ENCODE measurements at places on chromosomes 2 and 18. TPM values are rescaled to one million over a fixed set of nuclear protein-coding genes. Genes with fewer than 3 reads are reported as not detected.

GRCh38 chr18:36149514-36150289 lies 20.0 kb downstream of the ELP2 start:
- no peaks in the 10 kb centered on the region for H3K27me3 ChIP-seq
- H3K36me3 ChIP-seq = peaks cover 71% of the 10 kb centered on the region
- DNase-seq = no peak
- no peak overlapping the region for H3K27ac ChIP-seq

RND3 gene
- polyA plus RNA-seq = 40.2 TPM

MAP4K4 gene
- 8.7 TPM for polyA plus RNA-seq

GRCh38 chr2:30300456-30301221 lies 69.3 kb downstream of the LBH start:
- DNase-seq = no peak
- no peak overlapping the region for H3K4me3 ChIP-seq
- H3K27ac ChIP-seq = peak overlapping the region; percentile 16
- H3K4me1 ChIP-seq = no peaks in the 10 kb centered on the region

- peak; percentile 76 for DNase-seq
- H3K27me3 ChIP-seq = no peaks in the 10 kb centered on the region
- H3K27ac ChIP-seq = peak overlapping the region; percentile 53
These were observed 67.6 kb upstream of the ZFP36L2 start for GRCh38 chr2:43293744-43294695.

DNA sequence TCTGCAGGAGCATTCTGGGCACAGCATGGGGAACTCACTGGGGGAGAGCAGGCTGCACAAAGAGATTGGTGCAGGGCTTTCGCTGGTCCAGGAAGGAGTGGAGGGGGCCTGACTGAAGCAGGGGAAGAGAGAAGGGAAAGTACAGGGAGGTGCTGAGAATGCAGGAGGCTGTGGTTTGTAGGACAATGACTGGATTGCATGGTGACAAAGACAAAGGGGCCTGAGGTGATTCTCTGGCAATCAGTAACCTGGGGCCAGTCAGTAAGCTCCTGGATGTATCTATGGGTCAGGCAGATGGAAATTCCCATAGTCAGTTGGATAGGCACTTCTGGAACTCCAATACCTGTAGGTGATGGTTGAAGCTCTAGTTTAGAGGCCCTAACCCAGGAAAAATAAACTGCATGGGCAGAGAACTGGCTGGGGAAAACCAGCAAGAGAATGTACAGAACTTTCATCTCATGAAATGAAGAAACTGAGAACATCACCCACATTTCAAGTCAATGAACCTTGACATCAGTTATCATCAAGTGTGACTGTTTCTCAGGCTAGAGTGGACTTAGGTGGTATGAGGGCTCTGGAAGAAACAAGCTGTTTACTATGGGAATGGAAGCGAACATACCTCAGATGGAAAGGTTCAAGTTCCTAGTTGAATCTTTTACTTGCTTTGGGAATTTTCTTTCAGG lies 193.2 kb downstream of the TPGS2 start:
- no peaks in the 10 kb centered on the region for H3K36me3 ChIP-seq
- H3K27me3 ChIP-seq = no peaks in the 10 kb centered on the region
- H3K27ac ChIP-seq = no peak overlapping the region
- no peak for DNase-seq

CENPA gene
- polyA plus RNA-seq = 0.20 TPM

EPB41L3 gene
- 53.3 TPM for polyA plus RNA-seq

- no peak overlapping the region for H3K27ac ChIP-seq
- no peaks in the 10 kb centered on the region for H3K27me3 ChIP-seq
- DNase-seq = no peak
- no peaks in the 10 kb centered on the region for H3K4me1 ChIP-seq
- H3K36me3 ChIP-seq = no peaks in the 10 kb centered on the region
- H3K4me3 ChIP-seq = no peak overlapping the region
These were observed 131.4 kb downstream of the ZNF385B start for GRCh38 chr2:179729966-179730365.

- DNase-seq = peak; percentile 73
- peak overlapping the region; percentile 69 for H3K27ac ChIP-seq
- peaks cover 23% of the 10 kb centered on the region for H3K4me1 ChIP-seq
- H3K4me3 ChIP-seq = no peak overlapping the region
These were observed 2.5 kb upstream of the RHOB start for GRCh38 chr2:20444101-20444992.

GRCh38 chr2:109609352-109610024 lies 4.3 kb downstream of the SEPTIN10 start:
- H3K4me3 ChIP-seq = no peak overlapping the region
- no peaks in the 10 kb centered on the region for H3K36me3 ChIP-seq
- DNase-seq = no peak
- H3K4me1 ChIP-seq = peaks cover 39% of the 10 kb centered on the region

RAB6C gene
- polyA plus RNA-seq = 0.13 TPM

DNA sequence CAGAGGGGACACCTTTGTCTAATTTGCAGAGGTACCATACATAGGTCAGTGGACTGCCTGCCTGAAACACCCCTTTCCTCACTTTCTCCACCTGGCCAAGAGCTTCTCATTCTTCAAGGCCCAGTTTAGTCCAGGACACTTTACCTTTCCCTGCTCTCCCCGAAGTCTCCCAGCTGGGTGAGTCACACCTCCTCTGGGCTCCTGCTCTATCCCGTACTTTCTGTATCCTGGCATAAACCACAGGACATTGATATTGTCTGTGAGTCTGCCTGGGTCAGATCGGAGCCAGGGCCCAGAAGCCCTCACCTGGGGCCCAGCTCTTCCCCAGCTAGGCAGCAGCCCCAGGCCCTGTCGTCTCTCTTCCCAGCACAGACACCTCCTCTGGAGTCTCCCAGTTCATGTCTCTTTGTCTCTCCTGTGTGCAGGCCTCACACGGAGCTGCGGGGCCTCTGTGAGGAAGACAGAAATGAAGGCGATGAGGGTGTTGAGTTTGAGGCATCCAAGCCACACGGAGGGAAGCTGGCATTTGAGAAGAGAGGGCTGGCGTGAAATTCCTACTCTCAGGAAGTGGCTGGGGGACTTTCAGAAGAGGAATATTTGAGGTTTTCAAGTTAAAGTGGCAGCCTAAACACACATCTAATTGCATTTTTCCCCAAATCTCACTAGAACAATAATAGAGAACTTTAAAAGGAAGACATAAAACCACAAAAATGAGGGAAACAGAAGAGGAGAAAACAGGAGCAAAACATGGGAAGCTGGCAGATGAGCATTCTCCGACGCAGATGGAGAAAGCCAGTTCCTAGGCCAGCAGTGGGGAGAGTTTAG lies 79.6 kb upstream of the LAPTM4A start:
- H3K4me1 ChIP-seq = no peaks in the 10 kb centered on the region
- no peak overlapping the region for H3K27ac ChIP-seq
- H3K36me3 ChIP-seq = no peaks in the 10 kb centered on the region
- H3K27me3 ChIP-seq = no peaks in the 10 kb centered on the region
- DNase-seq = no peak

GRCh38 chr2:150586858-150587257 lies 99.4 kb upstream of the RND3 start:
- H3K27me3 ChIP-seq = no peaks in the 10 kb centered on the region
- H3K4me3 ChIP-seq = no peak overlapping the region
- no peak for DNase-seq
- H3K27ac ChIP-seq = no peak overlapping the region
- H3K36me3 ChIP-seq = no peaks in the 10 kb centered on the region

ANKRD30B gene
- 0.64 TPM for polyA plus RNA-seq

- no peak overlapping the region for H3K4me3 ChIP-seq
- H3K4me1 ChIP-seq = peaks cover 9% of the 10 kb centered on the region
- no peaks in the 10 kb centered on the region for H3K27me3 ChIP-seq
- H3K27ac ChIP-seq = no peak overlapping the region
- no peak for DNase-seq
- H3K36me3 ChIP-seq = no peaks in the 10 kb centered on the region
These were observed 208.3 kb downstream of the AGPS start for GRCh38 chr2:177600917-177601316.

GRCh38 chr2:162175714-162176113 lies 23.7 kb upstream of the GCG start:
- H3K36me3 ChIP-seq = no peaks in the 10 kb centered on the region
- no peak overlapping the region for H3K27ac ChIP-seq
- H3K27me3 ChIP-seq = no peaks in the 10 kb centered on the region
- H3K4me1 ChIP-seq = no peaks in the 10 kb centered on the region
- no peak overlapping the region for H3K4me3 ChIP-seq

PLCL1 gene
- 1.6 TPM for polyA plus RNA-seq

- DNase-seq = no peak
- no peaks in the 10 kb centered on the region for H3K27me3 ChIP-seq
- H3K36me3 ChIP-seq = no peaks in the 10 kb centered on the region
- H3K27ac ChIP-seq = no peak overlapping the region
- no peak overlapping the region for H3K4me3 ChIP-seq
These were observed 41.5 kb downstream of the ANTXR1 start for GRCh38 chr2:69054431-69054830.

GRCh38 chr2:63537306-63537705 lies 51.0 kb downstream of the WDPCP start:
- DNase-seq = no peak
- H3K27me3 ChIP-seq = no peaks in the 10 kb centered on the region
- no peak overlapping the region for H3K4me3 ChIP-seq
- no peak overlapping the region for H3K27ac ChIP-seq
- H3K4me1 ChIP-seq = no peaks in the 10 kb centered on the region

DNA sequence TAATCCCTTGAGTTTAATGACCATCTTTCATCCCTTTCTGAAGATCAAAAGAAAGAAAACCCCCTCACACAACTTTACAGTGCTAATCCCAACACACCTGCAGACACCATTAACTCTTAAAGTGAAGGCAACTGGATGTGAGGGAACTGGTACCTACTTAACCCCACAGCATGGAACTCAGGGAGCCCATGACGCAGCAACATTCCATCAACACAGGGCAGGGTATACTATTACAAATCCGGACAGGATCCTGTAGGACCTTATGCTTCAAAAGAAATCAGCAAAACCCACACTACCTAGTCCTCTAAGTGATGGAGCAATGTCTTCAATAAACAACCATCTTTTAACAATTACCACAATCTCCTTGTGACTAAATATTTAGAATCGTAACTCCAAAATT lies 78.6 kb downstream of the FARSB start:
- H3K4me3 ChIP-seq = no peak overlapping the region
- DNase-seq = no peak
- H3K36me3 ChIP-seq = no peaks in the 10 kb centered on the region
- H3K27me3 ChIP-seq = no peaks in the 10 kb centered on the region

DNA sequence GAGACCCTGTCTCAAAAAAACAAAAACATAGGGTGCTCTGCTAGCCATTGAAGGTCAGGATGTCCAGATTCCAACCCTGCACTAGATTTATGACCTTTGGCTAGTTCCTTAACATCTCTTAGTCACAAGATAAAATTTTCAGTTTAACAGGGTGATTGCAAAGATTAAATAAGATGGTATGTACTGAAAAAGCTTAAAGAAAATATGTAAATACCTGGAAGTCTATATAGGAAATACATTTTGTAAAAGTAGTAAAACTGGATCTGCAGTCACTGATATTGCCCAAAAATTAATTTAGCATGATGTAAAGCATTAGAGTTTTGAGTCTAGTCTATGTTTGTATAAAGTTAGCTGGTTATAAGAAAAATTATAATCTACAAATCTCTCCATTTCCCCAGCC lies 5.4 kb upstream of the COX7A2L start:
- H3K27me3 ChIP-seq = no peaks in the 10 kb centered on the region
- no peaks in the 10 kb centered on the region for H3K36me3 ChIP-seq
- no peak overlapping the region for H3K27ac ChIP-seq
- no peak for DNase-seq
- H3K4me3 ChIP-seq = no peak overlapping the region
- H3K4me1 ChIP-seq = peaks cover 19% of the 10 kb centered on the region

GRCh38 chr18:50158866-50159653 lies 35.9 kb downstream of the MYO5B start:
- H3K4me3 ChIP-seq = no peak overlapping the region
- no peaks in the 10 kb centered on the region for H3K36me3 ChIP-seq
- H3K4me1 ChIP-seq = no peaks in the 10 kb centered on the region
- peaks cover 7% of the 10 kb centered on the region for H3K27me3 ChIP-seq
- no peak for DNase-seq

All from adrenal gland (tissue), 19 donors.